Osteocyte (in vitro differentiated cells): ENCODE measurements at places on chromosomes 2 and 18. TPM values are rescaled to one million over a fixed set of nuclear protein-coding genes. Genes with fewer than 3 reads are reported as not detected.

The SERPINB12 gene
- not detected in 2 replicates for total RNA-seq

The ANO7 gene
- total RNA-seq = 1.3 TPM in 2 replicates

The ESPNL gene
- total RNA-seq = not detected in 2 replicates

The MAL gene
- not detected in 2 replicates for total RNA-seq

The ST8SIA3 gene
- not detected in 2 replicates for total RNA-seq

The CRYBA2 gene
- not detected in 2 replicates for total RNA-seq

The NT5C1B gene
- total RNA-seq = not detected in 2 replicates

The XPO1 gene
- 122 and 129 TPM in 2 replicates for total RNA-seq
